Occipital lobe (tissue), 3 donors: ENCODE measurements at places on chromosomes 1 and 21. TPM values are rescaled to one million over a fixed set of nuclear protein-coding genes. Genes with fewer than 3 reads are reported as not detected.

GRCh38 chr21:31275901-31276300, 68.2 kb downstream of the TIAM1 start:
- no peak for DNase-seq

- no peak for DNase-seq
These were observed 96.1 kb downstream of the TNFSF18 start for GRCh38 chr1:172954476-172955150.

- no peak for DNase-seq
These were observed 6.0 kb downstream of the PLEKHG5 start for GRCh38 chr1:6485168-6486101.

DNA sequence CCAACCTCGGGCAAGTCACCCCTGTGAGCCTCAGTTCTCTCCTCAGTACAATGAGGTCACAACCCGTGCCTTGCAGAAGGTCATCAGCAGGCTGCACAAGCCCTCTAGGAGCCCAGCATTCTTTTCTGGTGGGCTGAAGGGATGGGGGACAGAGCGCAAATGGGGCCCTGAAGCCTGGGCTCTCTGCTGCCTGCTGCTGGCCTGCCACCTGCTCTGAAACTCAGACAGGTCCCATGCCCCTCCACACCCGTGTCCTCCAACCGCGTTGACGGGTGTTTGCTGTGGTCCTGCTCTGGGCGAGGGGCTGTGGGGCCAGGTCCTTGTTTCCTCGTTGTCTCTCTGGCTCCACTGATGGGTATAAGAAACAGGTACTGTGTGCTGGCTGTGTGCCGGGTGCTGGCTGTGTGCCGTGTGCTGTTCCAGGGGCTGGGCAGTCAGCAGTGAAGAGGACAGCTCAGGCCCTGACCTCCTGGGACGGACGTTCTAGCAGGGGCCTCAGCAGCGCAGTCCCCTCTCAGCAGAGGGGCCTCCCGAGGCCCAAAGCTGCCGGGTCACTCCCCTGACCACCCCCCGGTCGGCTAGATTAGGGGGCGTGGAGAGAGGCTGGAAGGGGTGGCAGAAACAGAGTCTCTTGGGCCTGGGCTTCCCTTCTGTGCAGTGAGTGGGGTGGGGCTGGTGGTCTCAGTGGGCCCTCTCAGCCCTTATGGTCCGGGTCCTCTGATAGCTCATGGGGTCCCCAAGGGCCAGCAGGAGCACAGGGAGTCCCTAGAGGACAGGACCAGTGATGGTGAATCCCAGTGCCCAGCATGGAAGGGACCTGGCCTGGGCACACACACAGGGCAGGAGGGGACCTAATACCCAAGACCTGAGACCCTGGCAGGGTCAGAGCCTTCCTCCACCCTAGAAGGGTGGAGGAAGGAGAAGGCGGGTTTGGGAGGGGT, 42.1 kb downstream of the DMRTB1 start:
- DNase-seq: no peak

- DNase-seq: no peak
These were observed 82.4 kb upstream of the VAMP3 start for GRCh38 chr1:7688659-7689058.

DNA sequence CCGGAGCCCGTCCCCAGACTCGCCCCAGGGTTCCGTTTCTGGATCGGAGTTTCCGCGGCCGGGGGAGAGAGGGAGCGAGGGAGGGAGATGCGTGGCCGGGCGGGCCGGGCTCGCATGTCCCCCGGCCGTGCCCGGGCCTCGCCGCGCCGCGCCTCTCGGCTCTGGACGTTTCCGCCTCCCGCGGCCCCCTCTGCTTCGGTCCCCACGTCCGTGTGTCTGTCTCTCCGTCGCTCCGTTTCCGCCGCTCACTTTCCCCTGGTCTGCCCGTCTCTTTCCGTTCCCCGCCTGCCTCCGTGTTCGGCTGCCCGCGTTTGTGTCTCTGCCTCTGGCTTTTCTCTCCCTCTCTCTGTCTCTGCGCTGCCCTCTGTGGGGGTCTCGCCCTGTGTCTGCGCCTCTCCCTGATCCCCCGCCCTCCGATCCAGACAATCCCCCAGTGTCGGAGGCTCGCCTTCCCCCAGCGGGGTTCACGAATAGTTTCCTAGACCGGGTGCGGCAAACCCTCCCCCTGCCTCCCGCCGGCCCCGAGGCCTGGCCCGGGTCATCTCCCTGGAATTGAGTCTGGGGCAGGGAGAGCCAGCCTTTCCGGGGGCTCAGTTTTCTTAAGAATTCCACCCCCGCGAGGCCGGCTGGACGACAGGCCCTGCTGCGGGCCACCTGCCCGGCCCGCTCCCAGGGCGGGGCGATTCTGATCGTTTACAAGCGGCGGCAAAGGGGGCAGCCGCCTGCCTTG, 735 bp downstream of the NBL1 start:
- DNase-seq: no peak

Gene CFHR5
- not detected for total RNA-seq

- no peak for DNase-seq
These were observed 10.7 kb upstream of the COL16A1 start for GRCh38 chr1:31714442-31715086.

GRCh38 chr1:207695891-207696290, 51.0 kb downstream of the CR1L start:
- no peak for DNase-seq

- no peak for DNase-seq
These were observed 24.6 kb downstream of the DMAP1 start for GRCh38 chr1:44237721-44238457.

GRCh38 chr1:12095452-12096263, 32.6 kb downstream of the TNFRSF8 start:
- no peak for DNase-seq

DNA sequence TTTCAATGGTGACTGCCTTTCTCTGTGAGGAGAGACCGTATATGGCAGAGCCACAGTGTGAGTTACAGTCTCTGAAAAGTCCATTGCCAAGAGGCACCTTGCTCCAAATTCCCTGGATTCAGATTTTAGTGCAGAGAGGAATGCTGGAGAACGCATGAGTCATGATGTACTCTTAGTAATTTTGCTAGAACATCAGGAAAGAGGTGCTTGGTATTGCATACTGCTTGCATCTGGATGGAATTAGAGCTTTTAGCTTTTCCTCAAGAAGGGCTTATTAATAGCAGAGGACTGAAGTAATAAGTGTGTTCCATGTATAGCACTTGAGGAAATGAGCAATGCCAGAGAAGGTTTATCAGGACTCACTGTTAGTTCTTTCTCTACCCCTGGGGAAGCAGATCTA, 40.5 kb upstream of the AKT3 start:
- DNase-seq: no peak

DNA sequence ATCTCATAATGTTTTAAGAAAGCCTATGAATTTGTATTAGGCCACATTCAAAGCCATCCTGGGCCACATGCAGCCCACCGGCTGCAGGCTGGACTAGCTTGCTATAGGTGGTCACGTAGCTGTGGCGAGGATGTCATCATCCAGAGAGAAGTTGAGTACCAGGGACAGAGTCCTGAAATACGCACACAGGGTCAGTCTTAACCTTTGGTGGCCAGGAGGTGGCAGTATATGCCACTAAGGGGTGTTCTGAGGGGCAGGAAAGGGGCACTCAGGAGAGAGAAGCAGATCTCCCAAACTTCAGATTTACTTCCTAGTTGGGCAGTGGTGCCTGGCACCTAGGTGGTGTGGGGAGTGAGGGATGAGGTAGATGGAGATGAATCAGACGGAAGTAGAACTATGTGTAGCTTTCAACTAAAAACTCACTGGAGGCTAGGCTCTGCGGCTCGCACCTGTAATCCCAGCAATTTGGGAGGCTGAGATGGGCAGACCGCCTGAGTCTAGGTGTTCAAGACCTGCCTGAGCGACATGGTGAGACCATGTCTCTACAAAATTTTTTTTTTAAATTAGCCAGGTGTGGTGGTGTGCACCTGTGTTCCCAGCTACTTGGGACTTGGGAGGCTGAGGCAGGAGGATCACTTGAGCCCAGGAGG, 16.3 kb upstream of the CDK18 start:
- no peak for DNase-seq

Gene CYP2J2
- 0.47 TPM for total RNA-seq

Gene ECM1
- total RNA-seq: 0.94 TPM

Gene CELA3B
- not detected for total RNA-seq

DNA sequence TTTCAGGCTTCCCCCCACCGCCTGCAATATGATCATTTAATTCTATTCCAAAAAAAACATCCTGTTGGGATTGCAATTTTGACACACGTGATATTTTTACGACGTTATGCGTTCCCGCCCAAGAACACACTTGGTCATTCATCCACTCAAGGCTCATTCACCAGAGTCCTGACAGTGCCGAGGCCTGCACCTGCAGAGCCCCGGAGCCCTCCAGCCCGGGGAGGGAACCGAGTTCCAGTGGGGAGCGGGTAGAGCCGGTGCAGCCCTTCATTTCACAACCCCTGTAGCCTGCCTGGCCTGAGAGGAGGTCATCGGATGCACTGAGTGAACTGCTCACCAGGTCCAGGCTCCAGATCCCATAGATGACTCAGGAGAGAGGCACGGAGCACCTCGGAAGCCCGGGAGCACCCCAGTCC, 156.0 kb upstream of the BACE2 start:
- no peak for DNase-seq

Gene ALPL
- 1.4 TPM for total RNA-seq

DNA sequence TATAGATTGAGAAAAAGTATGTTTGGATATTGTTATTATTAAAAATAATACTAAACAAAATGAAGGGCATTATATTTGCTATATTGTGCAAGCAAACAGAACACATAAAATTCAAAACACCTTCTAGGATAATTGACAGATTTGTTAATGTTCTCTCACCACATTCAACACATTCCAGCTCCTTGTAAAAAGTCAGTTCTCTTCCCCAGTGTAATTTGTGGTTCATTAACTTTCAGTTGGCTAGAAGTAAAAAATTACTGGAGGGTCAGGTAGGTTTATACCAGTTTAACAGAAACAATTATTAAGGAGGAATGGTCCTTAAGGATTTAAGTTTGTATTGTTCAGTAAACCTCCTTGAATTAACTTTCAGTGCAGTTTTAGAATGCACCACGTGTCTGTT, 1235.3 kb upstream of the ADGRL2 start:
- DNase-seq: no peak

- no peak for DNase-seq
These were observed 24.8 kb upstream of the SLFNL1 start for GRCh38 chr1:41046347-41046775.

Gene PPIAL4G
- 0.31 TPM for total RNA-seq

Gene KRTAP19-1
- not detected for total RNA-seq

Gene OR2AK2
- total RNA-seq: 0.78 TPM

Gene SAMSN1
- 5.8 TPM for total RNA-seq

Gene RHOU
- 39.6 TPM for total RNA-seq

GRCh38 chr1:205589618-205590456, 42.0 kb downstream of the ELK4 start:
- DNase-seq: no peak

GRCh38 chr1:66873111-66873510, 51.5 kb downstream of the DNAI4 start:
- DNase-seq: no peak

- no peak for DNase-seq
These were observed 89.5 kb downstream of the CCDC30 start for GRCh38 chr1:42552636-42553035.

Gene FCRL6
- total RNA-seq: not detected

- no peak for DNase-seq
These were observed 3.1 kb downstream of the COL6A1 start for GRCh38 chr21:45984584-45985095.

Gene CNKSR1
- total RNA-seq: 3.1 TPM

- DNase-seq: no peak
These were observed 169.3 kb upstream of the USP25 start for GRCh38 chr21:15560383-15561056.

DNA sequence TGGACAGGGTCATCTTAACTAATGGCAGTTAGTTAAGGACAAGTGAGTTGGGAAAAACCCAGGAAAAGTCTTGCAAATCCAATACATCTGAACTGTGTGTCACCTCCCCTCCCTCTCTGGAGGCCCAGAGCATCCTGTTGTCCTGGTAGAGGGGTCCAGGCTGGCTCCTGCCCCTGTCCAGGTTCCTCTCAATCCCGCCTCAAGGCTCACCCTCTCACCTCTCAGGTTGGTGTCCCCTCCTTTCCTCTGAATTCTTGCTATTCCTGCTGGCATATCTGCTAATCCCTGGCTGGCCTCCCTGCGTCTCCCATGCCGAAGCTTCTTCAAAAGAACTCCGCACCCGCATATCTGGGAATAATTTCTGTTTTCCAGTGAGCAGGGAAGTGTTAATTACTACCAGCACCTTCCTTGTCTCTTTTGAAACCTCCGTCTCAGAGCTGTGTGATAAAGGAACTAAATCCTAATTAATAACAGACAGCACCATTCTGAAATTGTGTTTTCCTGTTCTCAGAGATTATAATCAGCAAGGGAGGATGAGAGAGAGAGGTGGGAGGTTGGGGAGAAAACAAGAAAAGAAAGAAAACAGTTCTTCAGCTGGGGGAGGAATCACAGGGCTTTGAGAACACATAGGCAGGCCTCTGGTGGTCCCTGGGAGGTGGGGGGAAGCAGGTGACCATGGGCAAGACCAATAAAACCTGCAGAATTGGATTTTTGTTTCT, 568.0 kb downstream of the PTPRU start:
- no peak for DNase-seq

DNA sequence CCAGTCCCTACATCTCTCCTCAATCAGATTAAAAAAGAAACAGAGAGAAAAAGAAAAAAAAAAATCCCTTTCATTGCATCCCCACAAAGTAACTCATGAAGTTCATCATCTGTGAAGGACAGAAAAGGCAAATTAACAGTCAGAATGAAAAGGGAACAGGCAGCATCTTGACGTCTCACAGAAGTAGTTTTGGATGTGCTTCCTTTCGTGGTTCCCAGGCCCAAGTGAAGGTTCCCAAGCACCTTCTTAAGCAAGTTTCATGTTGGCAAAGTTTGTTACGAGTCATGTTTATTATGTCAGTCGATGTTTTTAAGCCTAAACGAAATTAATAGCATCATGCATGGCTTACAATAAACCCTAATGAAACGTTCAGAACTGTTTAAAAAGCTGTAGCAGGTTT, 475.2 kb downstream of the SETD4 start:
- DNase-seq: no peak

DNA sequence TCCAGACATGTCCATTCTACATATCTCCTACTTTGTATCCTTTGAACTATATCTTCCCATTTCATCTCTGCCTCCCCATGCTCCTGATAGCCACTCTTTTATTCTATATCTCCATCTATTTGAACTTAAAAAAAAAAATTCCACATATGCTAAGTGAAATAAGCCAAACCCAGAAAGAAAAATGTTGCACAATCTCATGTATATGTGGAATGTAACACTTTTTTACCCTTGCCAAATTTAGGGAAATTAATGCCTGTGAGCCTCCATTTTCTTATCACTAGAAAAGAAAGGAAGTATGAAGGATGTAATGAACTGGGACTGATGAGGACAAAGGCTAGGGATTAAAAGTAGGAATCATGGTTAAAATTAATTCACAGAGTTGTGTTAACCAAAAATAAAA, 53.5 kb downstream of the RGS13 start:
- DNase-seq: no peak
